ENCODE measurements at places on chromosomes 13 and 19. TPM values are rescaled to one million over a fixed set of nuclear protein-coding genes. Genes with fewer than 3 reads are reported as not detected.

DNA sequence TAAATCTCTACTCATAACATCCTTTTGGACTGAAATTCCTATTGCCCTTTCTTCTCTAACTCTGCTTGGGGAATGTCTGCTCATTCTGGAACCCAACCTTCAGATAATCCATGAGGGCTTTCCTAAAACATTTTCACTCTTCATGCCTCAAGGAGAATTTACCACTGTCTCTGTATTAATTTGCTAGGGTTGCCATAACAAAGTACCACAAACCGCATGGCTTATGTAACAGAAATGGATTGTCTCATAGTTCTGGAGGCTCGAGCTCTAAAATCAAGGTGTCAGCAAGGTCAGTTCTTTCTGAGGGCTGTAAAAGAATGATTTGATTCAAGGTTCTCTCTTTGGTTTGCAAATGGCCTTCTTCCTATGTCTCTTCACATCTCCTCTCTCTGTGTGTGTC lies 209.7 kb downstream of the LACC1 start:
- DNase-seq: no peak

The SRRM5 gene
- total RNA-seq: 1.0 TPM

GRCh38 chr13:44306371-44307192 lies 67.0 kb upstream of the SERP2 start:
- peak; percentile 67 for DNase-seq

The VSTM1 gene
- total RNA-seq: not detected

All from ureter (tissue), 1 donor.